ENCODE measurements at places on chromosomes 3 and 15.

- DNase-seq: no peak
Measured at GRCh38 chr3:144552346-144553057, 580.9 kb downstream of the DIPK2A start.

- DNase-seq: no peak
Measured at GRCh38 chr15:45199136-45199810, 11.5 kb upstream of the SHF start.

- DNase-seq: no peak
Measured at GRCh38 chr3:194251891-194252560, 99.1 kb downstream of the CPN2 start.

DNA sequence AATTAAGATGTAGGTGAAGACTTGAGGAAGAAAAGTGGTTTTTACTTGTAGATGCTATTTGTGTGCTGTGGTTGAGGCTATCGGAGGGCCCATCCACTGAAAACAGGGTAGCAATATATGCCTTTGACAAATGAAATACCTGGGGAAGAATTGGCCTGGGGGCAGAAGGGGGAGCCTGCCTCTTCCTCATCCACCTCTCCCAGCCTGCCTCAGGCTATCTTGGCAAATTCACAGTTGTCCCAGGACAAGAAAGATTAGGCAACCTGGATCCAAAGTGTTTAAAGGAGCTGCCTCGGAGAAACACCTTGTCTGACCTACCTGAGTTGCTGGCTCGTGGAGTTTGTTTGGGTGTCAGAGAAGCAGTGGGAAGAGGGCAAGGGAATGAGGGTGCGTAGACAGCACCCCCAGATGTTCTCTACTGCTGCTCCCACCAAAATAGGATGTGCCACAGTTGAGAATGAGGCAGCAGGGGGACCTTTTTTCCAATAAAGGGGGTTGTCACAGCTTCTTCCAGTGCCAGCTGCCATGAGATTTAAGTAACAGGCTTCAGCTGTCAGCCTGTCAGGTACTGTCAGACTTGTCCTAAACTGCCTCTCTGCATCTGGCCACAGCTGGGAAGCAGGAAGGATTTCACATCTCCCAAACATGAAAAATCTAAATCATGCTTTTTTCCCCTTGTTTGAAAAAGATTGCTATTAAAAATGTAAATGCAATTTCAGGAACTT, 9.2 kb downstream of the PLEKHO2 start:
- no peak for DNase-seq

- DNase-seq: no peak
Measured at GRCh38 chr3:181868576-181869082, 156.9 kb downstream of the SOX2 start.

GRCh38 chr3:15456321-15456720, 28.9 kb downstream of the EAF1 start:
- DNase-seq: no peak

- DNase-seq: no peak
Measured at GRCh38 chr3:23966328-23966727, 21.2 kb downstream of the NR1D2 start.

DNA sequence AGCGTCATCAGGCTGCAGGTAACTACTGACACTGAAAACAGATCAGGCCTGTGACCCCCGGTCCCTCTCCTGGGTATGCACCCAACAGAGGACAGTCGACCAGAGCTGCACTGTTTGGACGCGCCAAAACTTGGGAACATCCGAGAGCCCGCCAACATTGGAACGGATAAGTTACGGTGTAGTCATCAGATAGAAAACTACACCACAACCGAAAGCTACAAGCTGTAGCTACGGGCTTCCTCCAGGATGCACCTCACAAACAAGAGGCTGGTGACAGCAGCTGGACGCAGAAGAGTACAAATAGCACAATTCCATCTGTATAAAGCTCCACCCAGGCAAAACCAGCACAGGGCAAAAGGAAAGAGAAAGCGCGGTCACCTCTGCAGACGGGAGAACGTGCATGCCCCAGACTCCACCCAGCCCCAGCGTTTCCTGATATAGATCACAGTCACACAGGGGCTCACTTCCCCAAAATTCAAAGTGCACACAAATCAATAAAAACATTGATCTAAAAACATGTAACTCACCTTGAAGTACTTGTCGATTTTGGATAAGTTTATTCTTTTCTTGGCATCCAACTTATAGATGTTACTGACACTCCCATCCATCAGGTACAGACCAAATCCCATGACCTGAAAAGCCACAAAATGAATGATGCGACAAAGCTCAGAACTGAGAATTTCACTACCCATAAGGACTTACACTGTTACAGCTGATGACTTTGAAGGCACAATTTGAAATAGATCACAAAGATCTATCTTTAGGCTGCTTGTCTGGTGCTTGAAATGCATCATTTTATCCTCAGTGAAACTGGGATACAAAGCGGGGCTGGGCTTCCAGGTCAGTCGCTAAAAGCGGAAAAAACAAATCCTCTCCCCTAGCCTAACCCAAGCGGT, 43.3 kb downstream of the CYFIP1 start:
- no peak for DNase-seq

DNA sequence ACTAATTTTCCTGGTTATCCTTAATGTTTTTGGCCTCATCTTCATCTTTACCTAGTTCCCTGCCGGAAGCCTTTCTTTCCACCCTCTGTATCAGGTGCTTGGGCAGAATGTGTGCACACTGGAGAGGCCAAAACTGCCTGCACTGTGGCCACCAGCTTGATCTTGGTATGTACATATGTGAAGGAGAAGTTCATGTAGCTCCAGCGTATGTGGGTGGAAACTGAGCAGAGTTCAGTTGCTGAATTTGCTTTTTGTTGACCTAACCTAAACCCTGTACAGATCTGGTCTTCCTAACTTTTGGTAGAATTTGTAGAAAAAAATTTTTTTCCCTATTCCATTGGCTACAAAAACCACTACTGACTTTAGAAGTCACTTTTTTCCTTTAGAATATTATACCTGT, 65.9 kb upstream of the IGSF10 start:
- no peak for DNase-seq

DNA sequence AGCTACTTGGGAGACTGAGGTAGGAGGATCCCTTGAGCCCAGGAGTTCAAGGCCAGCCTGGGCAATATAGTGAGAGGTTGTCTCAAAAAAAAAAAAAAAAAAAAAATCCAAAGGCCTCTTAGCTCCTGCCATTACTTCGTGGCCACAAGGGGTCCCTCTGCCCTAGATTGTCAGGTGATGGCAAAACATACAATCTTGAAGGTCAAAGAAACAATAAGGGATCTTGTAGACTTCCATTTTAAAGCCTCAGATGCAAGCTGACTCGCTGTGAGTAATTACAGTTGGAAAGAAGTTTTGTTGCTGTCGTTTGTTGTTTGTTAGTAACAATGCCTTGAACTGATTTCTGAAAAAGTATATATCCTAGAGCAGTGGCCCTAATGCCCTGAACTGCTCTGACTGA, 55.9 kb upstream of the PLCL2 start:
- DNase-seq: no peak

DNA sequence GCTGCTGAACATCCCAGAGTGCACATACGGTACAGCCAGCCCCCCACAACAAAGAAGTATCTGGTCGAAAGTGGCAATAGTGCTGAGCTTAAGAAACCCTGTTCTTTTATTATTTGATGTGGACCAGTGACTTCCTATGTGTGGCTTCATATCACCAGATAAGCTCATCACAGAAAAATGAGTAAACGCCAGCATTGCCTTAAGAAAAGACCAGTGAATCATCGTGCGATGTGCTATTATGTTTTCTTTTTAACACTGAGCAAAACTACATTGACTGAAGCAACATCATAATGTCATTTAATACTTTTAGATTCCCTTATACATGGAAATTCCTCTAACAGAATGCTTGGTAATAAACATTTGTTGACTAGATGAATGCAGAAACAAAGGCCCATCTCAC, 45.2 kb upstream of the ARRDC4 start:
- no peak for DNase-seq

DNA sequence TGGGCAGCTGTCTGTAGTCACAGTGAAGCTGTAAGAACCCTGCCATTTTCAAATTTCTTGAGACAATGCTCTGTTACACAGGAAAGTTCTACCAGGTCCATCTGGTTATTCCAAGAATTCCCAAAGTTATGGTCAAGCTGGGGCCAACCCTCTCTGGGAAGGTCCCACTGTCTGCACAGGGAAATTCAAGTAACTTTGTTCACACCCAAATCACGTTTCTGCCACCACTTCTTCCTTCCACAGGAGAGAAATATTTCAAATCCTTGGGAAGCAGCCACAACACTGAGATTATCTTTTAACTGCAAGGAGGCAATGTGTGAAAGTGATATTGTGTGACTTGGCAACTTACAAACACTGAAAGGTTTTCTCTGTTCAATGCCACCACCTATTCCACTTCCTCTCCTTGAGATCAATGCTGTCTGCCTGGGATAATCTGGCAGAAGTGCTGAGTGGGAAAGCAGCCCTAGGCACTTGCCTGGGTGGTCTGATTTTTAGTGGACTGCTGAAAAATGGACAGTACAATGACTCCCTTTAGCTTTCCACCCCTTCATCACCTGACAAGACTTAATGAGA, 5.6 kb downstream of the SCAMP2 start:
- DNase-seq: no peak

GRCh38 chr15:75648156-75649000, 666 bp downstream of the SNX33 start:
- no peak for DNase-seq

DNA sequence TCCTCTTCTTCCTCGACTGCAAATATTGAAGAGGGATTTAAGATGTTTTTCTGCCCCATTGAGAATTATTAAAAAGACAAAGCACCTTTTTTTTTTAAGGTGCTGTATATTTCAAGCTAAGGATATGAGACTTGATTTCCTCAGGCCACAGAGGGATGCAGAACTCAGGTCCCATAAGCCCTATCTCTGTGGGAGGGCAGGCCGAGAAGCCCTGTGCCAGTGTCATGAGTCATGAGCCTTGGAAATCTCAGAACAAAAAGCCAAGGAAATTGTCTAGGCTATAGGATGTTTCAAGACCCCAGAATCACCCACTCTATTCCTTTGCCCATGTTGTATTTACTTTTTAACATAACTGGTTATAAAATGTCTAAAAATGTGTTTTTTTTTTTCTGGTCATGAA, 7.3 kb downstream of the ESYT3 start:
- no peak for DNase-seq

GRCh38 chr3:190338717-190339116, 16.5 kb upstream of the CLDN1 start:
- DNase-seq: no peak

DNA sequence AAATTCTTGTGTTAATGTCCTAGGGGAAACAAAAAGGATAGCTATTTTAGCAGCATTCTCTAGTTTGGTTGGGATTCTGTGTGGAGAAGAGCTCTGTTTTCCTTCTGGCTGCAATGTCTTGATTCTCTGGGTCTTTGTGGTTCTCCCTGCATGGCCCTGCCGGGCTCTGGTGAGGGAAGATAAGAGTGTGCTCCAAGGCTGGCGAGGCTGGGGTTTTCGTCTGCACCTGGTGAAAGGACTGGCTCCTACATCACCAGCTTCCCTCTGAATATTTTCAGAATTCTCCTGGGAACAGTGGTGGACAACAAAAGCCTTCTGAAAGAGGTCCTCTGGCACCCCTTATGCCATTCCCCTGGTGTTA, 38.1 kb upstream of the SFMBT1 start:
- no peak for DNase-seq

DNA sequence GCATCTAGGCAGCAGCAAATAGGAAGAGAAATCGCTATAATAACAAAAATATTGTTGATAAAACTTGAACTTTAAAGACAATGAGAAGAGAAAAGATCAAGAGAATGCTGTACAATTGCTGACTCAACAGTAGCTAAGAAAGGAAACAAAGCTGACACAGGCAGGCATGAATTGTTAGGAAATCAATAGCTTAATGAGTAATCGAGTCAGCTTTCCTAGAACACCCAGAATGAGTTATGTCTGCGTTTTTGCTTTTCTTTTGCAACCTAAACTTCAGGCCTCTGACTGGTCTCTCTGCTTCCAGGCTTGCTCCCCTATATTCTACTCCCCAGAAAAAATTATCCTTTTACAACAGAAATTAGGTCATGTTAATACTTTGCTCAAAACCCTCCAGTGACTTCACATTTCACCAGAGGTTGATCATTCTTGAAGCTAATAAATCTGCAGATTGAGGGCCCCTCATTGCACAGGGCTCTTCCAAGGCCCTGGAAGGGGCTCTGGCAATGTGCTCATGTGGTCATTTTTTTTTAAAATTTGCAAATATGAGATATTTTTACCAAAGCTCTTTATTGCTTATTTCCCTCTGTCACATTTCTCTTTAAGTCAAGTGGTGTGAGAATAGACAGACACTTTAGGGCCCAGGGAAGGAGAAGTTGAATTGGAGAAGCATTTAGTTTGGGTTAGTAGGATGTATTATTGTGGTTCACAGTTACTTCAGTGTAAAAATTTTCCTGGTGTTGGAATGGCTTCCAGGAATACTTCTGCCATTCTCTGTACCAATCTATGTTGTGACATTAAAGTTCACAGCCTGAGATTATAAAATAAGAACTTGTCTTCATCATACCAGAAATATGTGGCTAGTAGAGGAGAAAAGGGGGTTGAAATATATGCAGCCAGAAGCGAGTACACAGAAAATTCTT, 116.3 kb downstream of the TMCO5A start:
- no peak for DNase-seq

DNA sequence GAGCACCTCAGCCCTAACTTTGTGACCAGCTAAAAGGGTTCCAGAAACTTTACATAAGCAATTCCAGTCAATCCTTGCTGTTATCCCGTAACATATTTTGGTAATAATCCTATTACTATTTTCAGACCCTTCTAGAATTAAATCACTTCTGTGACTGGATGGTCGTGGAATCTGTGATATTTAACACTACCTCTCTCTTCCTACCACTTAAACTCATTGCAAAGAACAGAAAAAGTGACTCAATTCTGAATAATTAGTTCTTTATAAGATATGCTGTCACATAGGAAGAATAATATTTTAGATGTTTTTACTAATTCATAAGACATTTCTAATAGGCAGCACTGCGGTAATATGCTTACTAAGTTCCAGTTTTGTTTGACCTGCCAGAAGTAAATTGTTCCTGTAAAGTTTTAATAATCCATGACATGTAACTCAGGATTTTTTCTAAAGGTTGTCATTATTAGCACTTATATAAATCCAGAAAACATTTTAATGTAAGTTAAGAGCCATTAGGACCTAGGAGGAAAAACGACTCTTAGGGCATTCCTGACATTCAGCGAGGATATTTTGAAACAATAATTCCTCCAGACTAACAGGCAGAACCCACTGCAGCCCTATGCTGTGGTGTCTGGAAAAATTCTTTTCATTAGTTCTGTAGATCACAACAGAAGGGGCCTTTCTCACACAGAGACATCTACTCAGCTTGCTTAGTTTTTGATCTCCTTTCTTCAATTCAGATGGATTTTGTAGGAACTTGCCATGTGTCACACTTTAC, 113.3 kb upstream of the MBNL1 start:
- no peak for DNase-seq

- no peak for DNase-seq
Measured at GRCh38 chr3:116103868-116104530, 341.3 kb downstream of the LSAMP start.

DNA sequence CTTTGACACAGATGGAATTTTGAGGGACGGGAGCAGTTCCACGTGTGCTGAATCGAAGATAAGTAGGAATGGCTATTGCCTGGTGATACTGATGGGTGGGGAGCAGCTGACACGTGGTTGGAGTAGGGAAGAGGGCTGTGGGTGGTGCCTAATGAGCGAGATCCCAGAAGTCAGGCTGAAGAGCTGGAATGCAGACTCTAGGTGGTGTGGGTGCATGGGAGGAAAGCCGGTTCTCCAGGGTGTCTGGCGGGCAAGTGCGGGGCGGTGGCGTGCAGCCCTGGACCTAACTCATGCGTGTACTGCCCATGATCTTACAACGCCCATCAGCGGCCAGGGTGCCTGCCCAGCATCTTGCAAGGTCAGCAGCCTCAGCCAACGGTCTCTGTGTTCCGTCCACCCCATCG, 63.1 kb downstream of the ARNT2 start:
- DNase-seq: no peak

GRCh38 chr15:74762791-74763150, 14.1 kb downstream of the CYP1A2 start:
- DNase-seq: no peak
